Stimulated activated CD4-positive, alpha-beta T cell treated with anti-CD3 and anti-CD28 coated beads, Interleukin-15, amount 100 ng/mL, for 1 hour (primary cell): ENCODE measurements at places on chromosomes 2 and 18.

GRCh38 chr2:161124201-161124600, 36.0 kb upstream of the TANK start:
- no peak for DNase-seq

GRCh38 chr2:38130876-38131275, 54.9 kb upstream of the CYP1B1 start:
- DNase-seq = no peak

DNA sequence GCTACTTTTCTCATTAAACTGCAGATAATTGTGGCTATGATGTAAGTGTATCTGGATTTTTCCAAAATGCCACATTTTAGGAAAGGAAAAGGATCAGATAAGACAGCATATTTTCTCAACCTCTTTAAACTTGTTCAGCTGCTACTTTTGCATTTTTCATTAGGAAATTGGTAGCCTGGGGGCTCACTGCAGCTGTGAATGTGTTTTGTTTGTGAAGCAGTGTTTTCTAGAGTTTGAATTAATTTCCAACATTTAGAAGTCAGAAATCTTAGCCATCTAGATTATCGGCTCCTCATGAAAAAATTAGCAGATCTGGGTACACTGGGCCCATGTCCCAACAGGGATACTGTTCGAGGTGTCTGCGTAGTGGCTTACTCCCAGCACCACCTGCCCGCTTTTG, 56.3 kb upstream of the ZDBF2 start:
- no peak for DNase-seq

DNA sequence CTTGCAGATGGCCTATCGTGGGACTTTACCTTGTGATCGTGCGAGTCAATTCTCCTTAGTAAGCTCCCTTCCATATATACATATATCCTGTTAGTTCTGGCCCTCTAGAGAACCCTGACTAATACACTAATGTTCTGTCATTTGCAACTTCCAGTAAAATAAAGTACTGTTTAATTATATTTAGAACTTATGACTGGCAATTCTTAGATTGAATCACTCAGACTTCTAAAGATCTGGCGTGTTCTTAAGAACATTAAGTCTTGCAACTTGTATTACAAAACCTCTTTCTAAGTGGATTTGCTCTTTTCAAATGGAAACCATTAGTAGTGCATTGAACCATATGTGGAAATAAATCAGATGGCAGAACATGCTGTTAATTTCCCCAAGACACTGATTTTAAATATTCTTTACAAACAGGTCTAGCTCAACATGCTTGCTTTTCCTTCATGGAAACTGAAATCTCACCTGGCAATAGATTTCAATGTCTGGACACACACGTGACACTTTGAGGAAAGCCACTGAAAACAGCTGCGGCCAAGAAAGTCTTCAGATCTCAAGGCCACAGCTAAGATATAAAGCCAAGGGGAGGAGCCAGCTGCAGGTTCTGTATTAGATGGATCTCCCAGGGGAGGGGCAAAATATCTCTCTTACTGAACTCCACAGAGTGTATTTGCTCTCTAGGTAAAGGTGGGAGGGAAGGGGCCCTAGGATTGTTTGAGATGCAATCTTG, 50.6 kb downstream of the PMAIP1 start:
- DNase-seq = no peak

GRCh38 chr2:186726938-186727337, 33.1 kb downstream of the FAM171B start:
- no peak for DNase-seq

DNA sequence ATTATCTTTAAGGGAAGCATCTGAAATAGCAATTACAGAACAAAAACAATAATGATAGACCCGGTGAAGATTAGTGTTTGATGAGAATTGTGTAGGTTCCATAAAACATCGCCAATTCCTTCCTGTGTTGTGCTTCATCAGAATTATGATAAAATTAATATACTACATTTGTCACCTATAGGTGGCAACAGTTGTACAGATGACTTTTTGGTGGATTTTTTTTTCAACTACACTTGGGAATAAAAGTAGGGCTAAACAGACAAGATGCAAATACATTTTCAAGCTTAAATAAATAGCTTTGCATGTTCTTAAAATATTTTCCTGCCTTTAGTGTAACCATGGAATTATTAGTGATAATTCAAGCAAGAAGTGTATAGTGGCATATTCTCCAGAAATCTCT, 7.0 kb upstream of the LYPD1 start:
- DNase-seq = no peak

GRCh38 chr18:76495006-76495370, at the start of gene ZNF516:
ZNF516 (minus strand) TSS chr18:76495242; CDS start chr18:76443054, 52,188 bp downstream.
- peak; percentile 3 for DNase-seq

- DNase-seq = no peak
These were observed 176.2 kb upstream of the HDAC4 start for GRCh38 chr2:239576784-239577685.

GRCh38 chr2:195534971-195535370, 122.1 kb upstream of the SLC39A10 start:
- DNase-seq = no peak

GRCh38 chr2:138396843-138397242, 104.7 kb upstream of the SPOPL start:
- DNase-seq = no peak

- DNase-seq = no peak
These were observed 219.9 kb downstream of the PIK3C3 start for GRCh38 chr18:42174909-42175308.
